Stimulated activated CD4-positive, alpha-beta T cell treated with anti-CD3 and anti-CD28 coated beads, Interleukin-1b, Interleukin-23, amount 100 ng/mL, for 1 hour (primary cell): ENCODE measurements at places on chromosomes 12 and 14.

DNA sequence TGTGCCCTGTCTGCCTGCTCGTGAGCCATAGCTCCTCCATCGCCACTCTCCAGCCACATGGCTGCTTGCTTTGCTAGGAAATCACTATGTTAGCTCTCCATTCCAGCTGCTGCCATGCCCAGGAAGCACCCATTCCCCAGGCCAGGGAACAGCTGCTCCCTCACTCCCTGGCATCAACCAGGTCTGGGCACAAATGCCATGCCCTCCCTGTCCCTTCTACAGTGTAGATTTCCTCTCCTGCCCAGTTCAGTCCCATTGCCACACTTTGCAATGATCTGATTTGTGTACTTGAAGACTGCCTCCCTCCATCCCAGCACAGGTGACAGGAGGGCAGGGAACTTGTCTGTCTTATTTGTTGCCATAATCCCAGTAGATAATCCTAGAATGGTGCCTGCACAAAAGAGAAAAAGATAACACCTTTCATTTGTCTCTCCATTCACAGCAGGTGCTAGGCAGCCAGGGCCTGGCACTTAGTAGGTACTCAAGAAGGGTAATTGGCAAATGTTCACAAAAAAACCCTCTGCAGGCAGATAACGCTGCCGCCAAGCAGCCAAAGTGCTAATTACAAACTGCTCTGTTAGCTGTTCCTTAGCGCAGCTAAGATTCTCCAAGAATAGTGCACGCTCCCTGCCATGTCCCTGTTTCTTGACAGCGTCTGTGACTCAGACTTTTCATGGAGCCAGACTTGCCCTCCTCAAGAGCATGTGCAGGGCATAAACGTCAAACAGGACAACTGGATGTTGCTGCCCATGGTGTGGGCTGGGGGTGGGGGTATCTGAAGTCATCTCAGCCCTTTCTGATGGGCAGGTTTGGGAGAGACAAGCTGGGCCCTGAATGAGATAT lies 69.1 kb downstream of the ARL6IP4 start:
- no peak for DNase-seq

GRCh38 chr14:38775986-38776385 lies 327.0 kb downstream of the SEC23A start:
- DNase-seq, result no peak

DNA sequence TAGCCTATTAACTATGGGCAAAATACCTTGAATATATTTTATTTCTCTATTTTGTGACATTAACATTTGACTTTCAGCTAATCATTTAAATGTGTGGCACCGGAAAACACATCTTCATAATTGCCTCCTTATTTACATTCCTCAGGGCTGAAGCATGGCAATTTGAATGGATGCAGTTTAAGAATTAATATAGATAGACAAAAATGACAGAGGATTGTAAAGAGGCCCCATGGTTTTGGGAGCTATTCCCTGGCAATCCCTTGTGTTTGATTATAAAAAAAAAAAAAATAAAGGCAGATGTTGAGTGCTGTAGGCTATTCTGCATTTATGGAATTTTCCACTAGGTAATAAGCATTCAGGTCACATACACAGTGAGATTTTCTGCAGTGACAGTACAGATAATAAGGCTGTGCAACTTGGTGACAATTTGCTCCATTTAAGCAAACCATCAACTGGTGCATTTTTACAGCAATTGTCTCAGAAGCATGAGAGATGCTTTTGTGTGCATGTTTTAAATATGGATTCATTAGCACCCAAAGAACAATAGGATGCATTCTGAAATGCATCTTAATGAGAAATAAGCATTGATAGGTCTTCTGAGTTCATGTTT lies 123.2 kb upstream of the SLC38A4 start:
- no peak for DNase-seq

DNA sequence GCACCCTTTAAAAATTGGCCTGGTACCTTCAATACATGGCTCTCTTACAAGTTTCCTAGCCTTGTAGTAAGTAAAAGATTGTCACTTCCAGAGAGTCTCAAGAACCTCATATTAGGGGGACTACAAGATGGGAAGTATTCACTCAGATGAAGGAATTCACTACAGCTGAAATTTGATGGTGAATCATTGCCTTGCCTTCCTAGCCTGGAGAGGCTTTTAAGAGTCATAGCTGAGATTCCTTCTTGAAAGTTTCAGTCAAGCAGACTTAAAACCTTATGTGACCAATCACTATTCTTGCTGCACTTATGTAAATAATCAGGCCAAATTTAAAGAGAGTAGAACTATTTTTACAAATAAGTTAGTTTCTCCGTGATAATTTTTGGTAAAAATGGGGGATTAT lies 451.6 kb downstream of the TRHDE start:
- no peak for DNase-seq
